ENCODE measurements at places on chromosomes 2 and 18. TPM values are rescaled to one million over a fixed set of nuclear protein-coding genes. Genes with fewer than 3 reads are reported as not detected.

DNA sequence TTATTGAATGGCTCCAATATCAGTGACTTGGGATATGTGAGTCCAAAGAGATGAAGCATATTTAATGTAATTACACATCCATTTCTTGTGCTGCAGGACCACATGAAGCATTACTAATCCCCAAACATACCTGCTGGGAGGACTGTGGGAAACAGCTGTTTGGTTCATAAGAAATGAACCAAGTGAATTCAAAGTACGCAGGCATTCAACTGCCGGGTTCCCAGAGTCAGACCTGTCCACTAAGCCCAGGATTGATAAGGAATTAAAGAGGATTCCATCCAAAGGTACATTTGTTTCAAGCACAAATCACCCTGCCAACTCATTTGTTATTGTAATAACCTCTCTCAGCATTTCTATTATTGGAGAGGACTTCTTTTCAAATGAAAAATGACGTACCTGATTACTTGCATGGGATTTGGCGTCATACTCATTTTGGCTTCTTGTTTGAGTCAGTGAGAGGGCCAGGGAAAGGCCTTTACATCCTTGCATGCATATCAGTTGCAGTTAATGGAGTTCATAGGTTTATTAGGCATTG lies 230.7 kb downstream of the TXNL1 start:
- no peak for DNase-seq

- DNase-seq, result no peak
Observed at GRCh38 chr2:171307560-171307959, 126.2 kb downstream of the METTL8 start.

DNA sequence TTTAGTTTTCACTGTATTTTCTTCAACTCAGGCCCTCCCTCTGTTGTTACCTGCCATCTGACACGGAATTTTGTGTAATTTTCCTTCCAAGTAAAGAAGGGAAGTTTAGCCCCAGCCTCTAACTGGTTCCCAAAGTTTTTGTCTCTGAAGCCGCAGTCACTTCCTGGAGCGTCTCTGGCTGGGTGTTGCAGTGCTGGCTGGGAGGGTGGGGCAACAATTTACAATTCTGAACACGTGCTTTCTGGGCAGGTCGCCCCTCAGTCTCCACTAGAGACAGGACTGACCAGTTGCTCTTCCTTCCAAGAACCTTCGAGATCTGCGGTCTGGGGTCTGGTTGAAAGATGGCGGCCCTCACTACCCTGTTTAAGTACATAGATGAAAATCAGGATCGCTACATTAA lies 3.5 kb downstream of the CNDP2 start:
- peak; percentile 78 for DNase-seq

- DNase-seq, result no peak
Observed at GRCh38 chr18:27991391-27991790, 185.5 kb downstream of the CDH2 start.

- no peak for DNase-seq
Observed at GRCh38 chr2:62938126-62938525, 112.5 kb upstream of the OTX1 start.

DNA sequence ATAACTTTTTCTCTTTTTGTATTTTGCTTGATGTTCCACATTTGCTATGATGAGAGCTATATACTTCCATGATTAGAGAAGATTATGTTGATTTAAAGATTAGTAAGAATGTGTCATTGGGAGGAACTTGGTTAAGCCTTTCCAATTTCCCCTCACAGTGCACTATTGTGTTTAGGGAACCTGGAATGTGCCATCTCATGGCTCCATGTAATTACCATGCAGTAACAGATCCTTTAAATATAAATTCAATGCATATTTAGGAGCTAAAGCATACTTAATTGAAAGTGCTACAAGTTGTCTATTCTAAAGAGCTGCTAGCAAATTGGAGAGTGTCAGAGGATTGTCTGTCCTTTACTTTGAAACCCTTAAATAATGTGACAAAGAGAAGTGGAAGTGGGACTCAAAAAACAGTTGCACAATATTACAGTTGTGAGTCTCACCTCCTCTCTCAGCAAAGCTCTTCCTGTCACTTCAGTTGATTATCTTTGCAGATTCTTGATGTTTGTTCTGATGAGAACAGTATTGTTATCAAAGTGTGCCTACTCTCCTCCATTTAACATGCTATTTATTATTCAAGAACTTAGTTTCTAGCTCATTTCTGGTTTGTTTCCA lies 1162.7 kb upstream of the ZEB2 start:
- no peak for DNase-seq

- no peak for DNase-seq
Observed at GRCh38 chr2:107338059-107338458, 452.1 kb upstream of the ST6GAL2 start.

GRCh38 chr2:157158111-157158510 lies 99.4 kb upstream of the GALNT5 start:
- no peak for DNase-seq

DNA sequence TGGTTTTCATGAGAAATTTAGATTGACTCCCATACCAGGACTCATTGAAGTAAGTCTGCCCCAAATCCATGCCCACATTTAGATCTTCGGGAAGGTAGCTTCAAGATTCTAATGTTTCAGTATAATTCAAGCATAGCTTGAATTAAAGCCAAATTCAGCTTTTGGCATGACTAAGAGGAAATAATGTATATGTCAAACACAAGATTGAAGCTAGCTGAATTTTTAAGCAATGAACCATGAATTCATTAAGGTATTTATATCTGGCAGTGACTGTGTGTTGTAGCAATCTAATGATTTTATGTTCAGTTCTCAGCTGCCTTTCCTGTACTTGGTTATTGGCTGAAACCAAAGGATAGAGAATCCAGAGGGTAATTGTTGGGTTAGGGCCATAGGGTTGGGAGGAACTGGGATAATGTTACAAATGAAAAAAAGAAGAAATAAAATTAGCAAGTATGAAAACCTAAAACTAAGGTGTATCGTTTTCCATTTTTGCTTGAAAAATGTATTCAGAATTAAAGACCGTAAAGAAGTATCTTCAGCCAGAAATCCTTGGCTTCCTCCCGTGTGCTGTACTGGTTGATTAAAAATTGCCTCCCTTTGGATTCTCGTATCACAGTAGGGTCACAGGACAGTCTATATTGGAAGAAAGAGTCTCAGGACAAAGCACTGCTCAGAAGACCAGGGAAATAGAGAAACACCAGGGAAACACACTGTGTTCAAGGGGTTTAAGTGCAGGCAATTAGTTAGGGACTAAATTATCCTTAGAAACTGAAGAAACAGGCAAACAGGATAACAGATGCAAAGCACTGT lies 119.0 kb upstream of the FN1 start:
- no peak for DNase-seq

DNA sequence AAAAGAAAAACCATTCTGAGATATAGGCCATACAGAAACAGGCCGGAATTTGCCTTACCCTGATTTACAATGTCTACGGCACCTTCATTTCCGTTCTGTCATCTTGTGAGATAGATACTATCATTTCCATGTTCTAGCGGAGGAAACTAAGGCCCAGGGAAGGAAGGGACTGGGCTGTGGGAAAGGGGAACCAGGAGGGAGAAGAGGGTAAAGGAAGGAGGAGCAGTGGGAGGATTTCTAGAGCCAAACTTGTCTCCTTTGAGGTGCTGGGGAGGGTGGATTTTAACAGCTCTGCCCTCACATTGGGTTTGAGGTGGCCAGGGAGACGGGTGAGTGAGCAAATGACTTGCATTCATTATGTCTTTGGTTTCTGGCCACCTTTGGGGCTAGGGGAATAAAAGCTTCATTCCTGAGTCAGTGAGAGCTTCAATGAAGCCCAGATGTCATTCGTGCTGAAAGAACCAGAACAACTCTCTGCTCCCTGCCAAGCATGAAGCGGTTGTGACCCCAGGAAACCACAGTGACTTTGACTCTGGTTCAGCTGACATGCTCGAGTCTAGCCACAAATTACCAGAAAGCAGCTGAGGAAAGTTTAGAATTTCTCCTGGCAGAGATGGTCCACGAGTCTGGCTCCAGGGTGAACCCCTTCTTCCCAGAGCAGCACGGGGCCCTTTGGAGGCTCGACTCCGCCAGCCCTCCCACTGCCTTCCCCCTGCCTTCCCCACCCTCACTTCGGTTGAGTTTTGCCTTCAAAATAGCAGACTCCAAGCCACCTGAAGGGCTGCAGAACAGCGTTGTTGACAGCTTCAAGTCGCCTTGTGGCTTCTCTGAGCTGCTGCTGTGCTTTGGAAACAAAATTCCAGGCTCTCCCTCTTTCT lies 3.8 kb downstream of the ACTG2 start:
- no peak for DNase-seq

DNA sequence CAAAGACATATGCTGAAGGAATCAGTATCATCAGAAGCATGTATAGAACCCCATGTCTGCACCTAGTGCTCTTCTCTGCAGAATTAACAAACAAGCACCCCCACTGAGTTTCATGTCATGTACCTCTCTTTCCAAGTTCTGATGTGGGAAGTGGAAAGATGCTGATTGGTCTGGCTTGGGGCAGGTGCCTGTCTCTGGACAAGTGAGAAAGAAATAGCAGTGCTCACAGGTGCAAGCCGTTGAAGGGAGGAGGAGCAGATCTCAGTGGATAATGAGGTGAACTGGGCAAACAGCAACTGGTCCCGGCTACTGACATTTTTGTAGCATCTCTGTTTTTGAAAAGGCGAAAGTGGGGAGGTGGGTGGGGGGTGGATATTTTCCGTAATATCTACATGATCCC lies 17.5 kb upstream of the ACVR1 start:
- DNase-seq, result no peak

DNA sequence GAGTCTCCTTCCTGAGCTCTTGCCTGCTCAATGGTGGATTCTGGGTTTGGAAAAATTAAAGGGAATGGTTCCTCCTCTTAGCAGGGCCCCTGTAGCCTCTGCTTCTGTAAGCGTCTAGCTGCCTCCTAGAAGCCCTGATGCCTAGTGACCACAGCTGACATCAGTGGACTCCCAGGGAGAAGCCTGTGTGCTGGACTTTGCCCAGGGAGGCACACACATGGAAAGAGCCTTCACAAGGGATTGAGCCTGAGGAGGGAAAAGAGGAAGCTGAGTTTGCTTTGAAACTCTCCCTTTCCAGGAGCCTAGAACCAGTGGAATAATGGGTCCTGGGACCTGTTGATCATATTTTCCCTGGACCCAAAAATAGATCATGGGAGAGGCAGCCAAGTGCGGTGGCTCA lies 1.4 kb upstream of the CFAP65 start:
- no peak for DNase-seq

DNA sequence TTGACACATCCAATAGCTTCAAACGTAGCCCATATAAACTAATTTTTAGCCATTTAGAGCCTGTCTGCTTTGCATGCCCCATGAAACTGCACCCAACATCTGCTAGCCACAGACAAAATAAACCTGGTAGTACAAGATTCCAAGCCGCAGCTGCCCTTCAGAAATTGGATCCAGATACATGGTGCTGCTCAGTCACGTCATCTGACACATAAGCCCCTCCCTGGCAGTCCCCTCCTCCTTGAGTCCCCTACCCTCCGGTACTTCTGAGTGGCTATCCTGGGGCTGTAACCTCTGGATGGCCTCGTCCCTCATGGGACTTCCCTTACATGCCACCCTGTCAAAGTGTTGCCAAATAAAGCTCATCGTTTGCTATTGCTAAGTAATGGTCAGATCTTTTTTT lies 33.8 kb downstream of the PROC start:
- no peak for DNase-seq

DNA sequence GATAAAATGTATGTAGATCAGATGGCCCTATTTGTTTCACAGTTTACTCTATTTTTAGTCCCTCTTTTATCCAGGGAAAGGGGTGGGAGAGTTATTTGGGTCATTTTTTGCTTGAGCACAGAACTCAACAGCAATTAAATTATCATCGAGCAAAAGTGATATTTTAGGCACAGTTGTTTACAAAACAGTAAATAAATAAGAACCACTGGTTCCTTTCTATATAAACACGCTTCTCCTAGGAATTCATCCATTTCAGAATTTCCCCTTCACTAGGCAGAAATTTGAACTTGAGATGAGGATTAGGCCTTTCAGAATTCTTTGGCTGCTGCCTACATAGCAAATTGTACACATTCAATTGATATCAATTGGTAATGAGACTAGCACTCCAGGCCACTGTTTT lies 812.4 kb downstream of the CNTNAP5 start:
- DNase-seq, result no peak

GRCh38 chr2:163471947-163472346 lies 263.9 kb downstream of the FIGN start:
- DNase-seq, result no peak

DNA sequence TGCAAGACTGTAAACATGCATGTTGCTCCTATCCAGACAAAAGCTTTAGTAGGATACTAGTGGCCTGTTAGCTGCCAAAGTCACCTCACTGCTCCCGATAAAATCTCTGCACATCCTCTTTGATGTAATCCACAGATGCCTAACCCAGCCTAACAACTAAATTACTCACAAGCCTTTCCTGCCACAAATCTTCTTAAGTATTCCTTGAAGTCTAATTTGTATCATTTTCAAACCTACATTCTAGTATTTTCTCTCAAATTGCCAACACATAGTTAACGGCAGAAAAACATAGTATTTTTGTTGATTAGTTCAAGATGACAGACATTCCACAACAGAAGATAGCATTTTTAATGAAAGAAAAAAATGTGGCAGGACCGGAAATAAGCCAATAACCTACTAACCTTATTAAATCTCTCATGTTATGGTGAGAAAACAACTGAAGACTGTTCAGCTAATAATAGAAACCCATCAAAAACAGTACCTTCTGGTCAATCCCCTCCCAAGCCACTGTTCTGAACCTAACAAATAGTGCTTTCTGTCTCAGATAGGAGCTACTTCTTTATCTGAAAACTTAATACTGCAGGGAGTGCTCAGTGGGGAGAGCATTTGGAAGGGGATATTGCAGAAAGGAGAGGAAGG lies at the start of gene MPP4:
TSS of gene MPP4 (minus strand) at position 57 of the 639 bp plus-strand sequence. CDS start 4,690 bp downstream, outside the sequence.
- no peak for DNase-seq

GRCh38 chr18:49447810-49448745 lies 12.4 kb downstream of the DYM start:
- no peak for DNase-seq

DNA sequence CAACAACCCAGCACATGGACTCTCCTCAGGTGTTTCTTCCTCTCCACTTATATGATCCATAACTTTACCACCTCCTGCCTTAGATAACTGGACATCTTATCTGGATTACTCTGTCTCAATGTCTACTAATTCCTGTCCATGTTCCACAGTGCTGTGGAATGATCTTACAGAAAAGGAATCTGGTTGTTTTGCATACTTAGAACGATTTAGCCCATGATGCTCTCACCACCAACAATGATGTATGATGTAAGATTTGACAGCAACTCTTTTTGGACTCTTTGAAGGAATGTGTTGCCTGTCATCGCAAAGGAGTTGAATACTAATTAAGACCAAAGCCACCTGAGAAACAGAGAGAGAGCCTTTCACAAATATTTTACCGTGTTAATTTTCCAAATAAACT lies 37.7 kb upstream of the SYT4 start:
- no peak for DNase-seq

- no peak for DNase-seq
Observed at GRCh38 chr2:165776013-165776412, 18.0 kb downstream of the GALNT3 start.

GRCh38 chr2:98540536-98540935 lies 67.8 kb downstream of the COA5 start:
- no peak for DNase-seq

- DNase-seq, result no peak
Observed at GRCh38 chr2:72602711-72603110, 223.1 kb downstream of the EXOC6B start.

GRCh38 chr2:55085113-55086040 lies 35.1 kb upstream of the RTN4 start:
- DNase-seq, result no peak

CXCR1 gene
- total RNA-seq, result 0.82 TPM

SCG2 gene
- 0.61 TPM for total RNA-seq

AMER3 gene
- total RNA-seq, result not detected

FEV gene
- total RNA-seq, result not detected

SCYGR4 gene
- not detected for total RNA-seq

HOXD12 gene
- not detected for total RNA-seq

ASB18 gene
- 2.5 TPM for total RNA-seq

CAD gene
- 9.9 TPM for total RNA-seq

HSBP1L1 gene
- total RNA-seq, result 14.6 TPM

Measured in right cardiac atrium (tissue), 5 donors.